Activated naive CD8-positive, alpha-beta T cell treated with anti-CD3 and anti-CD28 coated beads for 36 hours (primary cell): ENCODE measurements at places on chromosomes 4 and X. TPM values are rescaled to one million over a fixed set of nuclear protein-coding genes. Genes with fewer than 3 reads are reported as not detected.
A peak's percentile ranks its signal among the peaks of the same experiment; 100 is the strongest.

OPHN1 gene
- not detected for total RNA-seq

DNA sequence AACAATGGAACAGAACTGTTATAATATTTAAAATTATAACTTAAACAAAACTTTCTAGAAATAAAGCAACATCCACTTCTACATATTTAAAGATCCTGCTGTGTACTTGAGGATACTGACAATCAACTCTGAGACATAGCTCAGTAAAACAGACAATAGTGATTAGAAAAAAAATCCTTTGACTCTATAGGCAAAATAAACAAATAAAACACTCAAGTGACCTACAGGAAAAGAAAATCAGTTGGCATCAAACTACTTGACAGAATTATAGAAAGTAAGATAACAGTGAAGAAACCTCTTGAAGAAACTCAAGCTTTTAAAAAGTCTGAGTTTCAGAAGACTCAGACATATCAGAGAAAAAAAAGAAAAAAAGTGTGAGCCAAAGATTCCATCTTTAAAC lies 55.9 kb upstream of the THOC2 start:
- H3K36me3 ChIP-seq: no peaks in the 10 kb centered on the region
- H3K27me3 ChIP-seq: peaks cover 4% of the 10 kb centered on the region
- no peak for DNase-seq
- H3K27ac ChIP-seq: no peak overlapping the region
- no peak overlapping the region for H3K4me3 ChIP-seq

- DNase-seq: peak; percentile 15
- no peaks in the 10 kb centered on the region for H3K27me3 ChIP-seq
- H3K4me3 ChIP-seq: peak overlapping the region; percentile 15
- H3K36me3 ChIP-seq: peaks cover 70% of the 10 kb centered on the region
Measured at GRCh38 chrX:39309721-39310152, 508.5 kb downstream of the MID1IP1 start.

TMEM185A gene
- 15.2 TPM for total RNA-seq

DNA sequence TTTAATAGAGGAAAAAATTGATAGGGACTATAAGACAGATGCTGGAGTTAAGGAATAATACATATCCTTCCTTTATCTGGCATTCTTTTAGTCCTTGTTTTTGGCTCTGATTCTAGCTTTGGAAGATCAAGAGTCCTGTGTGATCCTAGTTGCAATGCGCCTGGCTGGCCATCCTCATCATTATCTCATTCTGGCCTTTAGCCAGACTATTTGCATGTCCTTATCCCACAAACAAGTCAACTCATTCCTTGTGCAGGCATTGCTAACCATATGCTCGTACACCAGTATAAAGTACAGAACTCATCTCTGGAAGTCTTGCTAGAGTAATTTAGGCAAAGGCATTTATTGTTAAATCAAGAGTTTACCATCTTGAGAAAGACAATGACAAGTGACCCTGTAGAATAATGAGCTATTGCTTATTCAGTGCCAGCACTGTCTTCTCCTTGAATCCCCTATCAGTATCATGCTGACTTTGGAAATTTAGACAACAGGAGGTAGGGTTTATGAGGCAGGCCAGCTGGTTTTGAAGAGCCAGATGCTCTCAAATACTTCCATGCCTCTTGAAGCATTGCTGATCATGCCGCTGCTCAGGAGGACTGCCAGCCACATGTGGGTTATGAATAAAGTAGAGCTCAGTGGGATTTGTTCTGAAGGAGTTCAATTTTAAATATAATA lies 1730.3 kb upstream of the TENM3 start:
- no peaks in the 10 kb centered on the region for H3K36me3 ChIP-seq
- DNase-seq: no peak
- no peaks in the 10 kb centered on the region for H3K4me1 ChIP-seq
- H3K27ac ChIP-seq: no peak overlapping the region
- H3K27me3 ChIP-seq: peaks cover 3% of the 10 kb centered on the region

DNA sequence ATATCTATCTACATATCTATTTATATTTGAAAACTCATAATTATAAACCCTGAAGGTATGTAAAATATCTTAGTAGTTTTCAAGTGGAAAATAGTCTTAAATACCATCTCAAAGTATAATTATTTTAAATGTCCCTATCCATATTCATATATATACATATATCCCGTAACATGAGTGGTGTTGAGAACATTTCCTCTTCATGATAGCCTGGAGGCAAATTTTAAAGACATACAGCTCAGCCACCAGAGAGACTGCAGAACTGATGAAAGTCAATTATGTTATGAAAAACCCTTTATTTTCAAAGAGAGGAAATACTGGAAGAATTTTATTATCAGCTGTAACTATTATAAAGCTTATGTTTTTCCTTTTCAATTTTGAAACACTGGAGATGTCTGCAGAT lies 1806.7 kb upstream of the PCDH7 start:
- H3K4me3 ChIP-seq: no peak overlapping the region
- H3K36me3 ChIP-seq: no peaks in the 10 kb centered on the region
- no peak for DNase-seq
- H3K27ac ChIP-seq: no peak overlapping the region
- H3K4me1 ChIP-seq: no peaks in the 10 kb centered on the region

DNA sequence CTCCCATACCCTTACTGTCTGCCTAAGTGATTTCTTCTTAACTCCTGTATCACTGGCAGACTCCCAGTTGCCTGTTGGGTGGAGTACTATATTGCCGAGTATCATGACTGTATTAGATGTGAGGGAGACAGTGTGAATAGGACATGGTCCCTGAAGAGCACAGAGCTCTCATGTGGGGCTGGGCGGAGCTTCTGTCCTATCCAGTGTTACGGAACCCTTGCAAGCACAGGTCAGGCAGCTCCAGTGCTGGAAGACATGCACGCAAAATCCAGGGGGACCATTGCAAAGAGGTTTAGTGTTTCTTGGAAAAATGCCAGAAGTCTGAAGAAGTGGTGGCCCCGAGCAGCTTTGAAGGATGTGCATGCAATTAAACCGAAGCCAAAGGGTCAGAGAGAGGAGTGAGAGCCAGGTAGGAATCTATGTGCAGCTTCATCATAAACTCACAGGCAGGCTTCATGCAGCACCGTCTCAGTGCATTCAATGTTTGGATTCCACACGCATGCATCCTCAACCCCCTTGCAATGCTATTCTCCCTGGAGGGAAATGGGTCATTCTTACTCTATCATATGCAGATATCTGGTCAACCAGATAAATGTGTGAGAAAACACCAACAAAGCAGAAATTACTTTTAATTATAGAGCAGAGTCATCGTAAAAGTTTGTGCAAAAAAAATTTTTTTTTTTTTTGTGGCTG lies 49.7 kb upstream of the DHRSX start:
- H3K4me1 ChIP-seq: no peaks in the 10 kb centered on the region
- peaks cover 9% of the 10 kb centered on the region for H3K27me3 ChIP-seq
- no peak for DNase-seq
- no peak overlapping the region for H3K4me3 ChIP-seq

SOX3 gene
- not detected for total RNA-seq

WNK3 gene
- total RNA-seq: 1.0 TPM

GPRIN3 gene
- 9.2 TPM for total RNA-seq
